Activated effector memory CD4-positive, alpha-beta T cell treated with Interleukin-2 at 50 U/mL for 16 hours (primary cell): ENCODE measurements at places on chromosomes 12 and 14.

DNA sequence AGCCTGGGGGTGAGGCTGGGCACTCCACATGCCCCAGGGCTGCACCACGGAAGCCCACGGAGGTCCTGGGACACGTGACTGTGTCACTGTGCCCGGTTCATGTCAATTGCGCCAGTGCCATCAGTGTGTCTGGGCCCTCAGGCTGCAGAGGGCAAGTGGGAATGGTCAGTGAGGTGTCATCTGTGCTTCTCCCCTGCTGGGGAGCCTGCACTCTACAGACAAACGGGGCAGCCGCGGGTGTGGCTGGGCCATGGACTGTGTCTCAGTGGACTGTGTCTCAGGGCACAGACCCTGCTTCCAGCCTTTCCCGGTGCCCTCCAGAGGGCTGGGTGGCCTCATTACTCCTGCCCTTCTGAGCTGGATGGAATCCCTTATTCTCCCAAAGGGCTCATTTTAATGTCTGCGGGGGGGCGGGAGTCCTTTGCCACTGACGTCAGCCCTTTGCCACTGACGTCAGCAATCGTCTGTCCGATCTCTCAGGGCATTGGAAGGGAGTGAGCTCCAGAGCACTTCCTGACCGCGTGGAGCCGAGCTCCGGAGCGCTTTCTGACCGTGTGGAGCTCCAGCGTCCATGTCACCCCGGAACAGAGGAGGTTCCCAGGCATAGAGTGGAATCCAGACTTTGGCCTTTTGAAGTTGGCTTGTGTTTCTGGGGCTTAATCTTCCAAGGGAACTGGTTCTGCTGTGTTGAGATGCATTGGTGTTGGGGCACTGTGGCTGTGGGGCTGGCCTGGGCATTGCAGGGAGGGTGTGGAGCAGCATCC lies 72.4 kb downstream of the ADGRD1 start:
- DNase-seq = no peak

- no peak for DNase-seq
Observed at GRCh38 chr14:103480595-103480994, 42.0 kb downstream of the CKB start.

DNA sequence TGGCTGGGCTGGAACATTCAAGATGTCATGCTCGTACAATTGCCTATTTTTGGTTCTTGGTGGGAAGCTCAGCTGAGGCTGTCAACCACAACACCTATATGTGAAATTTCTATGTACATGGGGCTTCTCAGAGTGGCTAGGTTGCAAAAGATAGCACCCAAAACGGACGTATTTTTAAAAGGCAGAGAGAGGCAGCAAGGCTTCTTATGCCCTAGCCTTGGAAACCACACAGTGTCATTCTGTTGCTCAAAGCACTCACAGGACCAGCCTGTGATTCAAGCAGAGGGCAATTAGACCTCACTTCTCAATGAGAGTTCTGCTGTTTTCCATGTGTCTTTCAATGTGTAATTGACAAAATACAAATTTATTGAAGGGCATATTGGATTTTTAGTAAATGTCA lies 134.0 kb downstream of the GXYLT1 start:
- DNase-seq = no peak

DNA sequence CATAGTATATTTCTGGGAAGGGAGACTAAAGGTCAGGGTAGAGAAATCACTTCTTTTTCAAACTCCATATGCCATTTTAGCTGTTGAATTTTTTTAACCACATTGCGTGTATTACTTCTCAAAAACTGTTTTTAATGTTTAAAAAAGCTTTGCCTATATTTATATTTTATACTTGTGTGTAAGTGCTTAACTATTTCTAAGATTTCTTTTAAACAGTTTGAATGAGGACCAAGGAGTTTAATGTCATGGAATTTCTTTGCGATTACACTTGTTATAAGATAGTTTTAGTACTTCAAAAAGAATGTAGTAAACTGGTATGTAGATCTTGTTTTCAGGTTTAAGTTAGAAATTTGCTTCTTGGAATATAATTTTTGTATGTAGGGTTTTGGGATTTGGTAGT lies 7.2 kb downstream of the SPATA7 start:
- DNase-seq = no peak

- DNase-seq = no peak
Observed at GRCh38 chr12:81465191-81465590, 294.0 kb downstream of the PPFIA2 start.

DNA sequence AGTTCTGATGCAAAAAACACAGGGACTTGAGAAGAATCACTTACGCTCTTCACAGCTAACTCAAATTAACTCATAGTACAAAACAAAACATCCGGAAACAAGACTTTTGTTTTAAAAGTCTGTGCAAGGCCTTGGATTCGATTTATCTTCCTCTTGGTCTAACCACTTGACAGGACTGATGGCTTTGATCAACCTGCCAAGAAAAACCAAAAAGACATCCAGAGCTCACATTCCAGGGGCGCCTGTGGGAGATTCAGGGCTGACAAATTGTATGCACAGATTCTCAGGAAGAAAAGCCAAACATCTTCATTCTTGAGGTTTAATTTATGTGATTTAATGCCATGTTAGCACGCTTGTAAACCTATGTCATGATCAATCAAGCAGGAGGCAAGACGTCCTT lies 129.1 kb upstream of the TMCC3 start:
- no peak for DNase-seq

DNA sequence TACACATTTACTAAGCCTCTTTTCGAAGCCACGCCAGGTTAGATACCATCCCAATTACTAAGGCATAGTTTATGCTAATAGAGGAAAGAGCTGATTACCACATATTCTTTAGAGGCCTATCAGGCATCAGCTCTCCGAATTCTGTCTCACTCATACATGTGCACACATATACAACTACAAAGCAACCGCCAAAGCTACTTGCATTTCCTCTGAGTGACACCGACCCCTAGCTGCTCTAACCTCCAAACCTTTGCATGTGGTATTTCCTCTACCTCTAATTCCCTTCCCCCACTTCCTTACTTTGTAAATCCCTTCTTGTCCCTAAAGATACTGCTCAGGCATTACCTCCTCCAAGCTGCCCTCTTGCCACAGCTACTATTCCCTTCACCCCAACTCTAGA lies 107.2 kb downstream of the DUSP6 start:
- DNase-seq = peak; percentile 8

DNA sequence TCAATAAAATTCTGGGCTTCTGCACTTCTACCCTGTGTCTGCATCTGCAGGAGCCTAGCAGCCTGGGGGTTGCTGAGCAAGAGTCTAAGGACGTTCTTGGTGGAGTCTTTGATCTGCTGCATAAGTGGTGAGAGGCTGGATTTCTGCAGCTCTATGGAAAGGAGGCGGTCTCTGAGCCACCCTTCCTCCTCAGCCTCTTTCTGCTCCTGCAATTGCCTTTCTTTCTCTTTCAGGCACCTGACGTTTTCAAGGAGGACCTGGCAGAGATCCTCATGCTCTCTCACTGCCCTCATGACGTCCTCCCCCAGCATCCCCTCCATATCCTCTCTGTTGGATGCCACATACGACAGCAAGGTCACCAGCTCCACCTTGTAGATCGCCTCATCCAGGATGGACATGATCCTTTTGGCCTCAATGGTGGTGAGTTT lies 13.6 kb upstream of the TPCN1 start:
- DNase-seq = no peak

DNA sequence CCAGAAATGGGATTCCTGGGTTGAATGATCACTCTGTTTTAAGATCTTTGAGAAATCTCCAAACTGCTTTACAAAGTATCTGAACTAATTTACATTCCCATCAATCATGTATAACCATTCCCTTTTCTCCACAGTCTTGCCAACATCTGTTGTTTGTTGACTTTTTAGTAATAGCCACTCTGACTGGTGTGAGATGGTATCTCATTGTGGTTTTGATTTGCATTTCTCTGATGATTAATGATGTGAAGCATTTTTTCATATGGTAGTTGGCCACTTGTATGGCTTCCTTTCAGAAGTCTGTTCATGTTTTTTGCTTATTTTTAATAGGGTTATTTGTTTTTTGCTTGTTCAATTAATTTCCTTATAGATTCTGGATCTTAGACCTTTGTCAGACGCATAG lies 211.8 kb upstream of the AVPR1A start:
- no peak for DNase-seq

DNA sequence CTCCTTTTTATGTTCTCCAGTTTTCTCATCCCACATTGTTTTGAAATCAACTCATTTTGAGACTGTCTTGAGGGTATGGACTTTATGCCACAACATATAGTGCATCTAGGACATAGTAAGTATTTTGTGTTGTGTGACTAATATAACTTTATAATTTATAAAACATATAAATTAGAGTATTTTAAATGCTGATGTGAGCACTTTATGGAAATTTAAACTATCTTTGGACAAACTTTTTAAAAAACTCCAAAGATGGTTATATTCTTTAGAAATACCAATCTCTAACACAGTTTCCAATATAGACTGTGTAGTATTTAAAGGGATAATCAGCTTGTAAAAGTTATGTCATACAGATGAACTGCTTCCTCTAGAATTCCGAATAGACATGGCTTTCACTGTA lies 87.4 kb downstream of the LRIG3 start:
- no peak for DNase-seq

- DNase-seq = no peak
Observed at GRCh38 chr12:39354955-39355354, 88.0 kb downstream of the KIF21A start.

DNA sequence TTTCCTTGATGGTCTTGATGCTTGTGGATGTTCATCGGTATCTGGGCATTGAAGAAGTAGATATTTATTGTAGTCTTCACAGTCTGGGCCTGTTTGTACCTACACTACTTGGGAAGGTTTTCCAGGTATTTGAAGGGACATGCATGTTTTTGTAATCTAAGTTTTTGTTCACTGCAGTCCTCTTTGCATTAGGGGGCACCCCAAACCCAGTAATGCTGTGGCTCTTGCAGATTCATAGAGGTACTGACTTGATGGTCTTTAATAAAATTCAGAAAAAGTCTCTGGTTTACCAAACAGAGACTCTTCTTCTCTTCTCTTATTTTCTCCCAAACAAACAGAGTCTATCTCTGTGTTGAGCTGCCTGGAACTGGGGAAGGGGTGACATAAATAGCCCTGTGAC lies 150.9 kb upstream of the SLC16A7 start:
- no peak for DNase-seq

DNA sequence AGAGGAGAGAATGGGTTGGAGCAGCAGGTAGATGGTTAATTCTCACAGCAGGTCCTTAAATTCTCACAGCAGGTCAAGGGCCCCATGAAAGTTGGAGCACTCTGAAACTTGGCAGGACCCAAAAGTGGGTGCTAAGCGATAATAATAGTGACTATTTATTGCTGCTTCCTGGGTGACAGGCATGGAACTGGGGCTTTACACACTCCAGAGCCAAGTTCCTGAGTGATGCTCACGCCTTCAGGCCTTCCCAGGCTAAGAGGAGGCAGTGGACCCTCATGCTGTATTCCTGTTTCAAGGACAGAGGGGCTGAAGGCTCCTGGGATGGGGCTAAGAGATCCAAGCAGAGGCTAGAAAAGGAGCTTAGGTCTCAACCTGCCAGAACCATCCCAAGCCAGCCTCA lies 180.9 kb upstream of the VASH1 start:
- no peak for DNase-seq

DNA sequence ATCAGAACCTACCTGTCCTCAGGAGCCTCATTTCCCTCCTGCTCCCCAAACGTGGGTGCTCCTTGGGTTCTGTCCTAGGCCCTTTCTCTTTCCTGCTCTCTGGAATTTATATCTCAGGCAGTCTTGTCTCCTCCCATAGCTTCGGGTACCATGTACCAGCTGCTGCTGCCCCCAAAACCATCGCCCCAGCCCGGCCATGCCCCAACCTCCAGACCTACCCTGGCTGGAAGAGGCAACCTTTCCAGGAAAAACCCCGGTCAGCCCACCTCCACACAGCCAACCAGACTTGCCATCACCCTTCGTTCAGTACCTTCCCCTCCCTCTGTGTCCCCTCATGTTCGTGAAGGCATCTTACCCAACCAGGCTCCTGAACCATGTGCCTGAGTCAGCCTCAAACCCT lies 165.1 kb downstream of the CALM1 start:
- no peak for DNase-seq

DNA sequence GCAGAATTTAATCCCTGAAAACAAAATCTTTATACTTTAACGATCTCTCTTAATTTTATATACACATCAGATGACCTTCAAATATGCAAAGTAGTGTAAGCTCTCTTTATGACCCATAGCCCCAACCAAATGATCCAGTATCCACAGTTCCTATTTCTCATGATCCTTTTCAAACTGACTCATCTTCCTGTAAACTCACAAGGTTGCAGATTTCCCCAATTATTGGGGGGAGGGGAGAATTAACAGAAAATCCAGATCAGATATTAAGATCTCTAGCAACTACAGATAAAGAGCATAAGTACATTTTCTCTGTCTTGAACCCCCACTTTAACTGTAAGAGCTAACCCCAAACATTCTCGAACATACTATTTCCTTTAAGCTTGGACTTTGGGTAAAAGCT lies 12.5 kb downstream of the GNS start:
- DNase-seq = no peak

- DNase-seq = no peak
Observed at GRCh38 chr12:76078748-76079147, 5.7 kb downstream of the NAP1L1 start.

DNA sequence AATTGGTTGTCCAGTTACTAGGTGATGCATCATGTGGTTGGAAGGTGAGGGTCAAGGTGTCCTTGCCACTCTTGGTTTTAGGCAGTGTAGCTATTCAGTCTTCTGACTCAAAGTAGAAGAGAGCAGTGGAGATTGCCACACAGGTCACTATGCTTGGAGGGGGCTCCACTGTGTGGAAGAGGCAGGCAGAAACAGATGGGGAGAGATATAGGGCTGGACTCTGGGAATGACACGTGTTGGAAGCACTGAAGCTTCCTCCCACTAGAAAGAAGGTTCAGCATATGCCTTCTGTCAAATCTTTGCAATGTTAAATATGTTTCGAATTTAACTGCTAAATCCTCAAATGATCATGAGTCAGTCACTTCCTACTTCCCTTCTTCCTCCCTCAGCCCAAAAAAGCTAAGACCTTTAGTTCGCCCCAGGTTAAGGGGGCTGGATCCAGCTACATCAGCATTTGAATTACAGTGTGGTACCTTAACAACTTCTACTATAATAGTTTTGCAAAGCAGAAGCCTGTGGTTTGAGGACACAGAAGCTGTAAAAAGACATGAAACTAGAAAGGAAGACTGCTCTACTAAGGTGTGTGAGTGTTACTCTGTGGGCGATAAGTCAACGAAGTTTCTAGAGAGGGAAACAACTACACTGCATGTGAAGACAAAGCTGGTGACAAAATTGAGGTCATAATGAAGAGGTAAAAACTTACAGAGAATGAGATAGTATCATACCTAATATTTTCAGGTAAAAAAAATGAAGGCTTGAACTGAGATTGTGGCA lies 228.0 kb downstream of the NELL2 start:
- DNase-seq = no peak

- no peak for DNase-seq
Observed at GRCh38 chr14:32341947-32342846, 13.1 kb downstream of the AKAP6 start.

GRCh38 chr12:132276827-132277373 lies 52.5 kb downstream of the GALNT9 start:
- no peak for DNase-seq

DNA sequence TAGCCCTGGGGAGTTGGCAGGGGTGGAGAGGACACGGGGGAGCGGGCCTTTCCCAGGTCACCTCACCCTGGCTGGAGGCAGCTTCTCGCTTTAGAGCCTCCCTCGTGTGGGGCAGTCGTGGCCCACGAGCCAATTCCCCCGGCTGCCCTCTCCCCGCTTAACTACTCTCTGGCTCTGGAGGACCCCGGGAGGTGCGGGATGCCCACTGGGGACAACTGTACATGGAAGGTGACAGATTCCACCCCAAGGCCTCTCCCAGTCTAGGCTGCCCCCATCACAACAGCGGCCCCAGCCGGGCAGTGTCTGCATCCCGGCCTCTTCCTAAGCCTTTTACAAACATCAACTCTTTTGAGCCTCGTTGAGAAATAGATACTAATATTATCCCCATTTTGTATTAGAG lies 78.1 kb downstream of the KIF26A start:
- no peak for DNase-seq
